ENCODE measurements at places on chromosomes 2 and 18. TPM values are rescaled to one million over a fixed set of nuclear protein-coding genes. Genes with fewer than 3 reads are reported as not detected.

GRCh38 chr2:30569946-30570345 is 122.9 kb downstream of the LCLAT1 start:
- no peaks in the 10 kb centered on the region for H3K27me3 ChIP-seq
- peaks cover 2% of the 10 kb centered on the region for H3K36me3 ChIP-seq
- H3K4me3 ChIP-seq: no peak overlapping the region
- DNase-seq: no peak
- no peak overlapping the region for H3K27ac ChIP-seq

DNA sequence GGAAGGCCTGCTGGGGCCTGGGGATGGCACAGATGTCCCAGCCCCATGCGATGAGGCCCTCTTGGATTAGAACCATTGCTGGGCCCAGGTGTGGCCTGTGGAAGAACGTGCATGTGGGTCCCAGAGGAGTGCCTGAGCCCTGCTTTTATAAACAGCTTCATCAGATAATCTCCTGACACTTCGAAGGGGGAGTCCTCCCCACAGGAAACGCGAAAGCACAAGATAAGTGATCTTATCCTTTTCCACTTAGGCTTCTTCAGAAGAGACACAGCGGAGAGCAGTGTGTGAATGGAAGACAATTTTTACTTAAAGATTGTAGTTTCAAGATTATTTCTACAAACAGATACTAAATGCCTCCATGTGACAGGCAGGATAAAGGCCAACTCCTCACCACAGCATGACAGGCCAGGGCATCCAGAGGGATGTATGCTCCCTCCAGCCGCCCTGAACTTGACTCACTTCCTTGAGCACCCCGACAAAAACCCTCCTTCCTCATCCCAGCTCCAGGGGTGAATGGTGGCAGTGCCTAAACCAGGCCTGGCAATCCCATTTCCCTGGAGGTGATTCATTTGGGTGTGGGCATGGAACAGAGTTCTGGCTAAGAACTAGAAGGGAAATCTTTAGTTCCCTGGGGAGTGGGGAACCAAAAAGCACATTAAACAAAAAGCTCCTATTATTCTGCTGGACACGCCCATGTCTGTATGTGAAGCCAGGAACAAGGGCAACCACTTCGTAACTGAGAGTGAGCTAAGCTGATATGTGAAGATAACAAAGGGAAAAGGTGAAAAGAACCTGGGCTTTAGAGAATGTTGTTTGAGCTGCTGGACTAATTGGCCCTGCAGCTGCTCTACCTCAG is 56.2 kb upstream of the TMEM163 start:
- no peak overlapping the region for H3K4me3 ChIP-seq
- no peak for DNase-seq
- H3K27ac ChIP-seq: no peak overlapping the region
- H3K4me1 ChIP-seq: no peaks in the 10 kb centered on the region
- no peaks in the 10 kb centered on the region for H3K36me3 ChIP-seq
- no peaks in the 10 kb centered on the region for H3K27me3 ChIP-seq

DNA sequence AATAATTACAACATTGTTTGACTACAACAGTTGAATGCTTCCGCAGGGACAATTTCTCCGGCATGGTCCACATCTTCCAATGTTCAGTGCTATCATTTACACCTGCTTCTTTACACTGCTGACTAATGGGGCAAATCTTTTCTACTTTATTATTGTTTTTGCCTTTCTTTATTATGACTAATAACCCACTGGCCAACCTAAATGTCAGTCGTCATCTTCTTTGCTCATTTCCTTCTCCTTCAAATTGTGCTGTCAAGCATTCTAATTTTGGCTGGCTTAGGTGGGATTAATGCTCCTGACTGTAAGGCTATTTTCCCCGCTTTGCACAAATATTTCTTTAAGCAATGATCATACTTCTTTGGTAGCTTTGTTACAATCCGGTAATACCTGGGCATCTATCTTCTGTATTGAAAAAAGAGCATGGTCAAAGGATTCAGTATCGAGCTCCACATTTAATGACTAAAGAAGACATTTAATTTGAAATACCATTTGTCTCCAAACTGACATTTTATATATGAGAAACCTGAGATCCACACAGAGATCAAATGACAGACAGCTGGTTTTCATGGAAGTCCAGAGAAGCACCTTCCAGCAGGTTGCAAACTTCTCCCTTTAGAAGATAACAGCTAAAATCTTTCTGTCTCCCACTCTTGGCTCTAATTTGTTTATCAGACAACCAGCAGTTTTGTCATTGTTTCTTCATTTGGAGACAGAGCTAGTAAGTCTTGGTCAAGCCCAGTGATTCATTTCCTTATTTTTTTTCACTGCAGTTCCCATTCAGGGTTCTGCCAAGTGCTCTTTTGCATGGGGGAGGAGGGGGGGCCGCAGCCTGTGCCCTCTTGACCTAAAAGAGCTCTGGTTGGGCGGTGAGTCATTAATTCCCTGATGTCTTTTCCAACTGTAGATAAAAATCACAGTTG is 132.9 kb downstream of the SOCS6 start:
- no peaks in the 10 kb centered on the region for H3K4me1 ChIP-seq
- no peaks in the 10 kb centered on the region for H3K27me3 ChIP-seq
- H3K27ac ChIP-seq: no peak overlapping the region
- no peaks in the 10 kb centered on the region for H3K36me3 ChIP-seq
- peak; percentile 3 for DNase-seq

GRCh38 chr18:73653251-73653650 is 494.4 kb downstream of the FBXO15 start:
- H3K27ac ChIP-seq: no peak overlapping the region
- no peak overlapping the region for H3K4me3 ChIP-seq
- H3K4me1 ChIP-seq: no peaks in the 10 kb centered on the region
- DNase-seq: no peak
- H3K36me3 ChIP-seq: no peaks in the 10 kb centered on the region

The SCN9A gene
- total RNA-seq: 0.28 TPM

Measured in natural killer cell (primary cell).